ENCODE measurements at places on chromosomes 11 and 22. TPM values are rescaled to one million over a fixed set of nuclear protein-coding genes. Genes with fewer than 3 reads are reported as not detected.

Gene FAM180B
- not detected for total RNA-seq

Gene HEPN1
- total RNA-seq = not detected

Gene BLID
- total RNA-seq = not detected

Gene CEP57
- 52.6 TPM for total RNA-seq

Gene CCDC90B
- 25.8 TPM for total RNA-seq

Gene GRIA4
- not detected for total RNA-seq

Gene RIMBP3B
- total RNA-seq = 0.16 TPM

Gene OR51B5
- not detected for total RNA-seq

Gene TTC36
- 0.32 TPM for total RNA-seq

Gene BTBD10
- 18.8 TPM for total RNA-seq

Gene CHADL
- not detected for total RNA-seq

Gene UBQLNL
- 0.29 TPM for total RNA-seq
